Activated CD4-positive, alpha-beta T cell treated with anti-CD3 and anti-CD28 coated beads, Interleukin-2, Interleukin-4, amounts not matched to agents 100 ng/mL and 50 ng/mL, durations not matched to agents 16 hours and 8 hours (primary cell): ENCODE measurements at places on chromosomes 5 and 9.

- no peak for DNase-seq
These were observed 43.8 kb upstream of the FCN1 start for GRCh38 chr9:134961331-134962064.

DNA sequence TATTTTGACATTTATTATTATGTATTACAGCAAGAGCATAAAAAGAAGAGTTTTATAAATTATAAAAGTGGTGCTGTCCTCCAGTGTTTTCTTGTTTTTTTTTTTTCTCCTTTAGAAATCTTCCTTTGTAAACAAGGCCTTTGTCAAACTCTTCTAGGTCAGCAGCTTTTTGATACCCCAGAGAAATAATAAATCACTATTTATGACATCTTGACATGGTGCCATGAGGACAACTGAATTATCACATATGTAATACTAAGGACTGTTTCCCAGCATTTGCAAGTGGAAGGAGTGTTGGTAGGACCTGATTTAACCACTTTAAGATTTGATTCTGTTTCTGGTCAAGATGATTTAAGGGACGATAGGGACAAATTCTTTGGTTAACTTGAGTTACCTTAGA, 4.6 kb downstream of the SMARCA2 start:
- DNase-seq: no peak

DNA sequence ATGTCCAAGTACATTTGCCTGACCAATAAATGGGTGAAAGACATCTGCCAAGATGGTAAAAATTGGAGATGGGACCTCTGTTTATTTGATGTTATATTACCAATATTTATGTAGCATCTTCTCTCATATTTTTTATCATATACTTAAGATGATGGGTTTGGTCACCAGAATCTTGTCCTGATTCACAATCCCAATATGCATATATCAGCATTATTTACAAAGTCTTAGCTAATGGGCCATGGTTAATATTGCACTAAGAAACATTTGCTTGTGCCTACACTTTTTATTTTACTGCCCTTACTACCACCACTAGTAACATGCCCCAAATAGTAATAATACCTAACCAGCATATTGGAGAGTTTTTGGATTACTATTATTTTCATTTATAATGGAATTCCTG, 116.7 kb downstream of the CHSY3 start:
- DNase-seq: no peak

DNA sequence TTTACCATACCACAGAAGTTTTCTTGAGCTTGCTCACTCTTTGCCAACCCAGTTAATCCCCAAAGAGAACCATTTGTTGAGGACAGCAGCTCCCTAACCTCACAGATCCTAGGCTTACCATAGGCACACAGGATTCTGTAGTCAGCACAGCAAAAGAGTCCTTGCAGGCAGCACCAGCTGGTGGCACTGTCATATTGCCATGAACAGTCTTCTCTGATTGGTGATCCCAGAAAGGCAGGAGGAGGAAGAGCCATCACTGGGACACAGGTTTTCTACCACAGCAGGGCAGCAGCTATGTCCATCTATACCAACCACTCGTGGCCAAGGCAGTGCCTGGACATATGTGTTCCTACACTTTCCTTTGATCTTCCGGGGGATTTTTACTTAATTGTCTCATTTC, 297.1 kb upstream of the CD180 start:
- DNase-seq: no peak

GRCh38 chr5:167948251-167948650, 343.2 kb upstream of the WWC1 start:
- DNase-seq: no peak

DNA sequence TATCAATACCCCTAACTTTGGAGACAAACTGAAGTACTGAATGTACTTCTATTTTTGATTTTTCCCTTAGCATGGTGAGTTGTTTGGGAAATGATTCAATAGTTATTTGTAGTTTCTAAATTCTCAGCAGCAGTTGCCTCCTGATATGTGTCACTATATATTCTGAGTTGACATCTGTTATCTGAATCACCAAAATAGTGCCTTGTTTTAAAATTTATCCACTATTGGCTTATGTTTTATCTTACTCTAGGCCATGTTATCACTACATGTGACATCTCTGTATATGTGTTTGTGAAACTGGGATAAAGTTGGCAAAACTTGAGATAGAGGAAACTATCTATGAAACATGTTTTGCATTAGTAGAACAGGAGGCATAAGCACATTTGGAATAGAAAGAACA, 317.6 kb downstream of the TLE4 start:
- no peak for DNase-seq

- no peak for DNase-seq
These were observed 13.2 kb upstream of the C5orf58 start for GRCh38 chr5:170219615-170220014.

- no peak for DNase-seq
These were observed 242.1 kb upstream of the IRX1 start for GRCh38 chr5:3353561-3353960.

GRCh38 chr5:37720550-37720952, 119.3 kb downstream of the GDNF start:
- DNase-seq: no peak

DNA sequence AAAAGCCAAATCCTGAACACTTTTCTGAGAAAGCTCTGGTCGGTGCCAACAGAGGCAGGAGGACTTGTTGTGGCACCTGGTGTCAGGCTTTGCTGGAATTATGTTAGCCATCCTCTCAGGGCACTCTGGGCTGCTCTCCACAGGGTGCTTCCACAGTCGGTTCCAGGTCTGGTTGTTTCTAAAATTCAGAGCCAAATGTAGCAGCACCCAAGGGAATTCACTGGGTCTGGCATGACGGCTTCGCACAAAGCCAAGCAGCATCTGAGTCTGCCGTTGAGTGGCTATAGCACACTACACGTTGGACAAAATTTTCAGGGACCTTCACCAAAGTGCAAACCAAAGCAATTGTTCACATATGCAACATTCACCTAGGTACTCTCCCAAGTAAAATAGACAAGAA, 110.2 kb downstream of the PJA2 start:
- no peak for DNase-seq

DNA sequence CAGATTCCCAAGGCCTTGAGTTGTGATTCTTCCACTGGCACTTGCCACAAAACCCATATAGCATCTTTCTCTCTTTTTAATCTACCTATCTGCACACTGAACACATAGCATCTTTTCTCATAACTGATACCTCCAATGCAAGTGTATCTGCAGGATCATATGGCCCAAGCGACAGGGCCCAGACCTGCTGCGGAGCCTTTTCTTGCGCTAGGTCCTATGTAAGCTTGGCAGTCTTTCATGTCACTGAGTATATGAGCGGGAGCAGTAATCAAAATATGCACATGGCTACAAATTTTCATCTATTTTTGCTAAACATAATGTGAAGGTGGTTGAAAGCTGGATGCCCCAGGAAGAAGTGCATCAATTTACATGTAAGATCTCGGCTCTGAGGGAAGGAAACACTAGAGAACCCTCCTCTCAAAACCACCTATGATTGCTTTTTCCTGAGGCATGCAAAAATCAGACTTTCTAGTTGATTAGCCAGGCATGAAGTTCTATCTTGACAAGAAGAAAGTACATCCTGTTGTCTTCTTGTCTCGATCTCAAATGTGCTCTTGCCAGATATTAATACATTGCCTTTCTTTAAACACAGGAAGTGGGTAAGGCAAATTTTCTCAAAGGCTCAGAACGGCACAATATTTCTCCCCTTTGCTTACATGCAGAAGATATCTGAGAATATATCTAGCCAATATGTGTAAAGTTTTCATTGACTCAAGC, 26.9 kb upstream of the CEMIP2 start:
- peak; percentile 63 for DNase-seq

- no peak for DNase-seq
These were observed 189.4 kb downstream of the TENT4A start for GRCh38 chr5:6902597-6902996.

DNA sequence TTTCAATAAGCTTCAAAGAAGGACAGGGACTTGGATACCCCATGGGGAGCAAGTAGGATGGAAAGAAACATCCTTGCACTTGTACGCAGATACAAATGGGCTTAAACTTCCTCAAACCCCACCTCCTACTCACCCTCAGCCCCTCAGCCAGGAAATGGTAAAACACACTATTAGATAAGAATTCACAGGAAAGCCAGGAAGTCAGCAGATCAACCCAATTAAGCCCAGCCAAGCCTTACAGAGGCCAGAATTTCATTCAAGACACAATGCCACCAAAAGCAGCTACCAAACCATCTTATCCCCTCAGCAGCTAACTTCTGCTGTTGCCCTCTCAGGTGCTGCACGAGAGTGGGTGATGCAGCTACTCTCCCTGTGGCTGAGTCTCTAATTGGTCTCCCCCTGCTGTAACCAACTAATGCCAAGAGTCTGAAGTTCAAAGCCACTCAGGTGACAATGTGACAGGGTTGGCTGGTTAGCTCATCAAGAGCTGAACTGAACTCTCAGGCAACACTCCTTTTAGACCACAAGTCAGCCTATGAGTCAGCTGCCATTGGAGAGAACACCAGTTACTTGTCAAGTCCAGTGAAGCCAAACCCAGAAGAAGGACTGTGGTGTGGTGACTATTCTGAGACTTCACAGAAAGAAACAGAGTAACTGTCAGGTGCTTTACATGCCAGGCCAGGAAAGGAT, 201.9 kb downstream of the ZNF608 start:
- no peak for DNase-seq

DNA sequence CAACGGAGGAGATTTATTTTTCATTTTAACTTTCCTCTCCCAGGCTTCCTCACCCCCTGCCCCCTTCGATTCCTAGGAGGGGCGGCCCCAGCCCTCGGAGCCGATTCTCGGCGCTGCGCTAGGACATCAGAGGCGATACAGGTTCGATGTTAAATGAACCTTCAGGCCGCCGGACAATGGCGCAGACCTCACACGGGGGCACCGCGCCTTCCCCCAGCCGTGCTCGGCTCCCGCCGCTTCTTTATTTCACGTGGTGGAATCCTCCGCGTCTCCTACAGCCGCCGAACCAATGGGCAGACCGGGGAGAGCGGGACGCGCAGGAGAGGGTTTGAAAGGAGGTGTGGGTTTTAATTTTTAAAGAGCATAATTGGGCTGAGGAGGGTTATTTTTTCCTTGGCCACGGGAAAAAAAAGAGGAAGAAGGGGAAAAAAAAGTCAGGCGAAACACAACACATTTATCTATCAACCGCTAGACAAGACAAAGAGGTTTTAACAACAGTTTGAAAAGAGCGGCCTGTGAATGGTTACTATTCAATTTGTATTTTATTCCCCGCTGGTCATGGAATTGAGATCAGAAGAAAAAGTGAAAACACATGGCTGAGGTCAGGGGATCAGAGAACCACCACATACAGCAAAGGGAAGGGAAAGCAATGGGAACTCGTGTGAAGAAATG, 126.8 kb downstream of the TMEM174 start:
- no peak for DNase-seq

- DNase-seq: no peak
These were observed 76.1 kb downstream of the FNIP1 start for GRCh38 chr5:131720714-131721113.

DNA sequence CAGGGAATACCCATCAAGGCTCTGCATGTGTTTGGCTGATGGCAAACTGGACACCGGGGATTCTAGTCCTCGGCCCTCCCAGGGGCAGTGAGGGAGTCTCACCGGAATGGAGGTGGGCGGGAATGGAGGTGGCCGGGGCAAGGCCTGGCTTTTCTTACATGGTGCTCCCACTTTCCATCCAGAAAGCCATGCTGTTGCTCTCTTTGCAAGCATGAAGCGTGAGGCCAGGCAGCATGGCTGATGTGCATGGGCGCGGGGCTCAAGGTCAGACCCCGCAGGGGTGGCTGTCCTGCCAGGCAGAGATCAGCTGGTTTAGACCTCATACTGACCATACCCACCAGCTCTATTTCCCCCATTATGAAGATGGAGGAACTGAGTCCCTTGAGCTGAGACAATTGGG, 108.0 kb upstream of the PHYKPL start:
- DNase-seq: no peak

- no peak for DNase-seq
These were observed 274.6 kb downstream of the ARHGEF28 start for GRCh38 chr5:73900566-73900965.

DNA sequence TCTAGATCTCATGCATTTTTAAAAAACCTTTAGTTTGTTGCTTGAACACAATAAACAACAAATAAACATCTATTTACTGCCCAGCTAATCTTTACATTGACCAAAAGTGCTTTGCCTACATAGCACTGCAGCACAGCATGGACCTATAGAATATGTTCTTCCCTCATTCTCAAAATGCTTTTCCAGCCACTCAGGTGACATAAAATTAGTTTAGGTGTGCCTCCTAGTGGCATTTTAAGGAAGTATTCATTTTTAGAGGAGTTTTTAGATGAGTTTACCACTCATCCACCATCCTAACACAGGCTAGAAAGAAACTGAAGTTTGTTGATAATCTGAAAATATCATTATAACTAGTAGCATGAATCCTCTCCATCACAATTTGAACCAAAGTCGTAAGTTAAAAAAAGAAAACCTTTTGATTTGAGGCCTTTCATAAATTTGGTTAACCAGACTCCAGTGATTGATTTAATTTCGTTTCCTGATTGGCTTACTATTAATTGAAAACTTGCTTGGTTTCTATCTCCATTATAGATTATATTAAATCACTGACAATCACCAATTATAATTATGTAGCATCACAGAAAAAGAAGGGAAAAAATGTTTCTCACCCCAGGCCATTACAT, 12.6 kb downstream of the PLGRKT start:
- peak; percentile 45 for DNase-seq

- DNase-seq: no peak
These were observed 28.3 kb downstream of the WHRN start for GRCh38 chr9:114476891-114477469.

DNA sequence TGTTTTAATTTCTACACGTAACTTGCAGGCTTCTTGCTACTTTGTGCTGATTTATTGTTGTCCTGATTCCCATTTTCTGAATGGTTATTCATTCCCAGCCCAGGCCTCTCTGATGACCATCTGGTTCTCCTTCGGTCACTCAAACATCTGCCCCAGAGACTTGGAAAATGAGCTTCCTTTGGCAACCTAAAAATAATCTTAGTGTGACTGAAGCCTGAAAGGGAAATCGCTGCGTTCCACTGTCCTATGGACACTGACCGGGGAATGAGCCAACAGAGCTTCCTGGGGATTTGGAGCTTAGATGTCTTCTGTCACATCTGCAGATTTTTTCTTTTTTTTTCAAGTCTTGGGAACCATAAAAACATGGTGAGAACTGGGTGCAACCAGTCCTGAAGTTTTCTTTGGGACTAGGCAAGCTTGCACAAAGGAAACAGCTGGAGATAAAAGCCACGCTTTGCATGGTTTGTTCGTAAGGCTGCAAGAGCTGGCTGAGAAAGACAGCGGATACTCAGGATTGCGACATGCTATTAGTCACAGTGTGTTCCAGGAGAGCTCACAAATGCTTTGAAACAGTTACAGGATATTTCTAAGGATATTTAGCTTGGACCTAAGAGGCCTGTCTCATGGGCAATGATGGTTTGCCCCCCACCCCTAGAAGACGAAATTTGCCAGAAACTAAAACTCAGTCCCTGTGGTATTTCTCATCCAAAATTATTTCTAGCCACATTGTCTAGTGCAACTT, 146.2 kb downstream of the GOLPH3 start:
- no peak for DNase-seq

DNA sequence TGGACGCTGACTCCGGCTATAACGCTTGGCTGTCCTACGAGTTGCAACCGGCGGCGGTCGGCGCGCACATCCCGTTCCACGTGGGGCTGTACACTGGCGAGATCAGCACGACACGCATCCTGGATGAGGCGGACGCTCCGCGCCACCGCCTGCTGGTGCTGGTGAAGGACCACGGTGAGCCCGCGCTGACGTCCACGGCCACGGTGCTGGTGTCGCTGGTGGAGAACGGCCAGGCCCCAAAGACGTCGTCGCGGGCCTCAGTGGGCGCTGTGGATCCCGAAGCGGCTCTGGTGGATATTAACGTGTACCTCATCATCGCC, 2.1 kb downstream of the PCDHA12 start:
- DNase-seq: no peak
